ENCODE measurements at places on chromosomes 2 and 18.

- peak; percentile 58 for DNase-seq
These were observed 53.4 kb downstream of the THADA start for GRCh38 chr2:43542285-43542933.

DNA sequence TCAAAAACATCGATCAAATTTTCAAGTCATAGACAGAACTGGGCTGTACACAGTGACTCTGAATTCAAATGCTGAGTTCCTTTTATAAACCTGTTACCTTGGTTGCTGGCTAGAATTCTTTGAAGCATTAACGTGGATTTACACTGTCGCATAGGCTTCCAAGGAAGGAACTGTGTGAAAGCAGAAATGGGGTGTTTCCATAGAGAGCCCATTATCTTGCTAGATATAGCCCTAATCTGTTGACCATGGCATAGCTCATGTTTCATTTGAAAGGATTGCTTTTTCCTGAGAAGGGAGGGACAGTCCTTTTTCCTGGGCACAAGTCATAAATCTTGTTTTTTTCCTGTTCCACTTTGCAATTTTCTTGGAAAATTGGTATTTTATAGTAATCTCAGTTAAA, 73.8 kb upstream of the NEUROD1 start:
- no peak for DNase-seq

DNA sequence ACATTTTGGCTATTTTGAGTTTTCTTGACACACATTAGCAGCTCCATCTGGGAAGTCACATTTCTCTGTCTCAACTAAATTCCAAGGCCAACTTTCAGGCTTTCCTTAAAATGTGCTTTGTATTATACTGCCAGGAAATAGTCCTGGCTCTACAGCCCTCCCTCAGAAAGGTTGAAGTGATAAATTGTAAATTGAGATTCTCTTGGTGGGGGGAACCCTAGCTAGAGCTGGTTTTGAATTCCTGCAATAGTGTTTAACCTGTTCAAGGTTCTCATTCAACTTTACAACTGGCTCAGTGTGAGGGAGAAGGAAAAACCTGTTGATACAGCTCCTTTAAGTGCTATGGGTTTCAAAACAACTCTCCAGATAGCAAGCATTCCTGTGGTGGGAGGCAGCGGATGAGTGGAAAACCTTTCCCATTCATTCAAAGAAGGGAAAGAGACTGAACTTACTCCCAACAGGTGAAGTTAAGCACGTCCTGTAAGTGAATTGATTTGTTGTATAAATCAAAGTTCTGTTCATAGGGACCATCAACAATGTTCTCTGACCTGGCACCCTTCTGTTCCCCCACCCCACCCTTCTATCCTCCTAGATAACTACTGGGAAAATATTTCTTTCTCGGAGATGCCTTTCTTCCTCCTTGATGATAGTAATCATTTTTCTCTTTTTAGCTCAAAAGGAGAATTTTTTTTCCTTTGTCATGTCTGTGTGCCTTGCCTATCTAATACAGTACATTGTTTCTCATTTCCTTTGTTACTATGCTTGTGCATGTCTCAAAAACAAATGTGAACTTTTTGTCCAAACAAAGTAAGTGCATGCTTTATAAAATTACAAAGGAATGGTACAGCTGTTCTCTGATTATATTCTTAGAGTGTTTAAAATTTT, 44.2 kb upstream of the SLC39A10 start:
- no peak for DNase-seq

GRCh38 chr18:48835119-48835518, 115.6 kb downstream of the SMAD7 start:
- no peak for DNase-seq

- no peak for DNase-seq
These were observed 281.5 kb downstream of the ICOS start for GRCh38 chr2:204218040-204218439.

GRCh38 chr2:69188182-69188900, 175.4 kb downstream of the ANTXR1 start:
- no peak for DNase-seq

DNA sequence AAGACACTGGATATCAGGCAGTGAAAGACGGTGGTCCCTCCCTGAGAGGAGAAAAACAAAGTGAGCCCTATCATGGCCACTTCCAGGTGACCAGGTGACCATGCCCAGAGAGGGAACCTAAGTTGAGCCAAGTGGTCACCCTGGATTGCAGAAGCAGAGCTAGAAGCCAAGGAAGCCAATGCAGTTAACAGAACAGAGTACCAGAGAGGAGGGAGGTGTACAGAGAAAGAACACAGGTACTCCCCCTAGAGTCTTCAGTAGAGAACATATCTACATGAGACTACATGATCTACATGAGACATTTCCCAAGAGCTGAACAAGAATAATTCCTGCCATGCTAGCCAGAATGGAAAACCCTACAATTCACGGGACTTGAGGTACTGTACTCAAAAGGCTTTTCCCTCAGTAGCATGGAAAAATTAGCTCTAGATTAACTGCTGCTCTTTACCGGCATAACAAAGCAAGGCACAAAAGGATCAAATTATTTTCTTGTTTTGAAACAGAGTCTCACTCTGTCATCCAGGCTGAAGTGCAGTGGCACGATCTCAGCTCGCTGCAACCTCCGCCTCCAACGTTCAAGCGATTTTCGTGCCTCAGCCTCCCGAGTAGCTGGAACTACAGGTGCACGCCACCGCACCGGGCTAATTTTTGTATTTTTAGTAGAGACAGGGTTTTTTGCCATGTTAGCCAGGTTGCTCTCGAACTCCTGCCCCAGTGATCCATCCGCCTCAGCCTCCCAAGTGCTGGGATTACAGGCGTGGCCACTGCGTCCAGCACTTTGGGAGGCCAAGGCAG, 23.5 kb downstream of the ROCK2 start:
- DNase-seq = no peak

DNA sequence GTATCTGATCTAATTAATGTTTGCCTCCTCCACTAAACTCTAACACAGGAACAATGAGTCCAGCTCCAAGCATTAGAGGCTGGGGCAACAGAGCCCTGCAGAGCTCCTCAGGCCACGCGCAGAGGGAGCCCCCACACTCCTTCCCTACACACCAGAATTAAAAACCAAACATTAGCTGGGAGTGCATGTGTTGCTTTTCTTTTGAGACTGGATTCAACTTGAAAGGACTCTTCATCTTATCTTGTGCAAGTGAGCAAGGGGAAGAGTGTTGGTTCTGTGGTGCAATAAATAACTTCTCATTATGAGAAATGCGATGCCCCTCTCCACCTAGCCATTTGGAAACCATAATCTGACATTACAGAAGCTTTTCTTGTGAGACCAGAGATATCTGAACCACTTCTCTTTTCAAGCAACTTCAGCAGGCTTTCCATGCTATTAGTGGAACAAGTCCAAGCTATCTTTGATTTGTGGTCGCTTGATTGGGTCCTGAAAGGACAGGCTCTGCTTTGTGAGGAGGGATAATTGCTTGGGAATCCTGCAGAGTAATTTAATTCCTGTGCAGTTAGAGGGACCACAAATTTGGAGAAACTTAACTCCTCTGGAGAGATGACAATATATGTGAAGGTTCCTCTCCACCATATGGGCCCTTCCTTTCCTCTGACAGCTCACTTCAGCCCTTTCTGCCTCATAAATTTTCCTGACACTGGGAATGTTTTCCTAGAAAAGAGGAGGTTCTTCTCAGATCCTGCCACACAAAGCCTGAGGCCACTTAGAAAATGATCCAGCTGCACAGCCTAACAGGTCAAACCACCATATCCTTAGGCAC, 112.5 kb downstream of the ATL2 start:
- no peak for DNase-seq

DNA sequence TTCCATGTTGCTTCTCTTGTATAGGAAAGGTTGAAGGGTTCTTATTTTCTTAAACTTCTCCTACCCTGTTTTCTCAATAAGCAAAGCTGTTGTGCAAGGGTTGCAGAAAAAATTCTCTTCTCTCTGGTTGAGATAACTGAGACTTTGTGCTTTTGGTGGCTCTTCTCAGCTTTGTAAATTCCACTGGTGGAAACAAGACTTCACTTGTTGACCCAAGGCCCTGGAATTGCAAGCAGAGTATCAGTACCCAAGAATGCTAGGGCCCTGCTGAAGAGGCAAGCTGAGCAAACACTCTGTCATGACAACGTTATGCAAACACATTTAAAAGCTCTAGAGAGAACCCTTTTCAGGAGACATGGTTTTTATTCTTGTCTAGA, 294.7 kb upstream of the EPAS1 start:
- no peak for DNase-seq

All from CD4-positive, alpha-beta T cell treated with Interferon alpha-2 for 1 hour (primary cell).